ENCODE measurements at places on chromosomes 13 and 19.

DNA sequence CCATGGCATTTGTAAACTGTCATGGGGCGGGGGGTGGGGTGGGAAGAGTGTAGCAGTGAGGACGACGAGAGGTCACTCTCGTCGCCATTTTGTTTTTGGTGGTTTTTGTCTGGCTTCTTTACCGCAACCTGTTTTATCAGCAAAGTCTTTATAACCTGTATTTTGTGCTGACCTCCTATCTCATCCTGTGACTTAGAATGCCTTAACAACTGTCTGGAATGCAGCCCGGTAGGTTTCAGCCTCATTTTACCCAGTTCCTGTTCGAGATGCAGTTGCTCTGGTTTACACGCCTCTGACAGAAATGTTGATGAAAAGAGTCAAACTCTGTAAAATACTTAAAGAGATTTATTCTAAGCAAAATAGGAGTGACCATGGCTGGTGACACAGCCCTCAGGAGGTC lies 852.0 kb downstream of the DACH1 start:
- DNase-seq: no peak

- DNase-seq: no peak
Measured at GRCh38 chr13:40980461-40980860, 38.7 kb downstream of the ELF1 start.

DNA sequence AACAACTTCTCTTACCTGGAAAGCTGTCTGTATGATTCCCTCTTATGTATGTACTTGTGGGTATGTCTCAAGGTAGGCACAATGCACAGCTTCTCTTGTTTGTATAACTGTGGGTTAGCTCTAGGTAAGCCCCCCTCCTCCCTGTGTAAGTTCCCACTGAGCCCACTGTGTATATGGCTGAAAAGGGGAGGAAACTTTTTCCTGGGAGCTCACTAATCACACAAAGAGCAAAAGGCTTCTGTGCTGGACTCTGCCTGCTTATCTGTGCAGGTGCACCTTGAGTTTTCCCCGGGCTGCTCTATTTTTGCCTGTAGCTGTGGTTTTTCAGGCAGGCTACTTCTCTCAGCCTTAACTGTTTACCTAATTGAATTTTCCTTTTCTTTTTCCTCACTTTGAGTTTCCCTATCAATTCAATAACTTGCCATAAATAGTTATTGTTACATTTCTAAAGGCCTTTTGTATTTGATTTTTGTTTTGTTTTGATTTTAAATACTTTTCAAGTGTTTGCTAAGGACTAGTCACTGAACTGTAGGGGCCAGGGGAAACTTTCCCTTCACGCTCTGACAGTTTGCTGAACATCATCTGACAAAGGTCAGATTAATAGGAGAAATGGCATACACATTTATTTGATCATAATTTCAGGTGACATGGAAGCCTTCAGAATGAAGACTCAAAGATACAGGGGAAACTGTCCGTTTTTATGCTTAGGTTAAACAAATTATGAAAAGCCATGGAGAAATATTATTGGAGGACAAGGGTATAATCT lies 423.5 kb upstream of the ATXN8OS start:
- peak; percentile 50 for DNase-seq

DNA sequence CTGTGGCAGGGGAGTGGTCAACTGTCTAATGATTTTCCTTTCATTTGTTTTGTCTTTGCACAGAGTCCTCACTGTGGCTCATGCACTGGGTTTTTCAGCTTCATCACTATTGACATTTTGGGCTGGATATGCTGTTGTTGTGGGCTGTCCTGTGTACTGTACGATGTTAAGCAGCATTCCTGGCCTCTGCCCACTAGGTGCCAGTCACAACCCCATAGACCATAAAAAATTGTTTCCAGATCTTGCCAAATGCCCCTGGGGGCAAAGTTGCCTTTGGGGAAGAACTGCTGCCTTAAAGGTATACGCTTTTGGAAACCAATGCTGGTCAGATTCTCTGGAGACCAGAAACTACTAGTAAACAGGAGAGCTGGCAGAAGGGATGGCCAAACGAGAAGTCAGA lies 310.4 kb downstream of the SPRY2 start:
- DNase-seq: no peak

All from NCI-H69 (cell line).